ENCODE measurements at places on chromosomes 5 and 9. TPM values are rescaled to one million over a fixed set of nuclear protein-coding genes. Genes with fewer than 3 reads are reported as not detected.

Gene DROSHA
- total RNA-seq, result 28.8 TPM

DNA sequence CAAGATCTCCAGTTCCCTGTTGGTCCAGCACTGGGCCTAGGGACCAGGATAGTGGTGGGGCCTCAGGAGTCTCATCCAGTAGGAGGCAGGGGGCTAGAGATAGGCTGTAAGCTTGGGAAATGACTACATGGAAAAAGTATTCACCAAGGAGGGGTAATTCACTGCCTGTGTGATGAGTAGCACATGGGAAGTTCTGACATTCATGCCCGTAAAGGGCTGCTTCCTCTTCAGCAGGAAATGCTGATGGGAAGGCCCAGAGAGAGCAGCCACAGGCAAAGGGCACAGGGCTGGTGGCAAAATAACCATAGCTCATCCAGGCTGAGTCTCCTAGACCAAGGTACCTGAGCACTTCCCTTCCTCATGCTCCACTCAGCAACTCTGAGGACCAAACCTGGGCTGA, 23.1 kb upstream of the FRRS1L start:
- H3K27ac ChIP-seq, result no peak overlapping the region
- no peak for DNase-seq
- no peaks in the 10 kb centered on the region for H3K36me3 ChIP-seq
- no peak overlapping the region for H3K4me3 ChIP-seq
- no peaks in the 10 kb centered on the region for H3K4me1 ChIP-seq
- no peaks in the 10 kb centered on the region for H3K27me3 ChIP-seq

DNA sequence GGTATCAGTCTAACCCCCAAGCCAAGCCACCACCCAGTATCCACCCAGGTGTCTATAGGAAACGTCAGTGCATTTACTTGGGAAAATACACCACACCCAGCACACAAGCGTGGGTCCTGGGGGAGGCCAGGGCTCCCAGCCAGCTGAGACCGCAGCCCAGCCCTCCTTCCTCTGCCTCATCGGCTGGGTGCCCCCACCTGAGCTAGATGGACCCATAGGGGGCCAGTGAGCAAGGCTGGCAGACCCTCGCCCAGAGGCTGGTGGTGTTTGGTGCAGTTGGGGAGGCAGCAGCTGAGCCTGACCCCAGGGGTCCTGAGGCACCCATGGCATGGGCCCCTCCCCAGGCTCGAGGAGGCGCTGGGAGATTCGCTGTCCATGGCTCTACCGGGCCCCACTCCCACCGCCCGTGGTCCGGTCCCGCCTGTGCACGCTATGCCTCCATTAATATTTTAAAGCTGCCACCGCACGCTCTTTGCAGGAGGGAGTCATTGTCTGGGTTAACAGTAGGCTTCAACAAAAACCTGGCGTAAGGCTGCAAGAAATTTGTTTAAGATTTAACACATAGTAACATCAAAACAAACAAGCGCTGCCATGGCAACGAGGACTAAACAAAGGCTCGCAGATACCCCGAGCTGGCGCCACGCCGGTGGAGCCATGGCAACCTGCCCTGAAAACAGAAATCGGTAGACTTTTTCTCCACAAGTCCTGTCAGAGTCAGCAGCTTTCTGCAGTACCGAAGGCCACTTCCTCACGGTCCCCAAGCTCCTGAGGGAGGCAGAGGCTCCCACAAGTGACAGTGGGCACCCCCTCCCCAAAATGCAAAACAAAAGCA, 20.6 kb downstream of the TPPP start:
- H3K4me3 ChIP-seq, result peak overlapping the region; percentile 20
- H3K27ac ChIP-seq, result no peak overlapping the region
- no peaks in the 10 kb centered on the region for H3K27me3 ChIP-seq
- no peaks in the 10 kb centered on the region for H3K36me3 ChIP-seq
- peaks cover 38% of the 10 kb centered on the region for H3K4me1 ChIP-seq

GRCh38 chr5:71891856-71892255, 172.8 kb downstream of the CARTPT start:
- no peaks in the 10 kb centered on the region for H3K27me3 ChIP-seq
- H3K27ac ChIP-seq, result peak overlapping the region; percentile 26
- peaks cover 26% of the 10 kb centered on the region for H3K4me1 ChIP-seq
- no peaks in the 10 kb centered on the region for H3K36me3 ChIP-seq

DNA sequence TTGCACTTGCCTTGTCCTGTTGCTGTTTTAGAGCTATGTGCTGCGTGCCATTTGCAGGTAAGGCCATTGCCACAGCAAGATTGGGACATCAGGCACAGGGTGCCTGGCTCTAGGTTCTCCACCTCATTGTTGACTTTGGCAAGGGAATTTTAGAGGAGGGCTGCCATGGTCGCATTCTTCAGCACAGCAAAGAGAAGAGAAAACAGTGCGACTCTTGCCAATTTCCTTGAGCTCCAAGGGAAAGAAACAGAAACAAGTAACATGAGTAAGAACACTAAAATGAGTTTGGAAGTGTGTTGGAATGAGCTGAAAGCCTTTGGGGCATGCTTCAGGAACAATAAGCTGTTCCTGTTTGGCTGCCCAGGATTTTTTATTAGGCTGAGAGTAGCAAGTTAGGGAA, 188.1 kb upstream of the IL12B start:
- H3K4me3 ChIP-seq, result no peak overlapping the region
- peaks cover 48% of the 10 kb centered on the region for H3K4me1 ChIP-seq
- peak; percentile 48 for DNase-seq
- H3K27me3 ChIP-seq, result no peaks in the 10 kb centered on the region

DNA sequence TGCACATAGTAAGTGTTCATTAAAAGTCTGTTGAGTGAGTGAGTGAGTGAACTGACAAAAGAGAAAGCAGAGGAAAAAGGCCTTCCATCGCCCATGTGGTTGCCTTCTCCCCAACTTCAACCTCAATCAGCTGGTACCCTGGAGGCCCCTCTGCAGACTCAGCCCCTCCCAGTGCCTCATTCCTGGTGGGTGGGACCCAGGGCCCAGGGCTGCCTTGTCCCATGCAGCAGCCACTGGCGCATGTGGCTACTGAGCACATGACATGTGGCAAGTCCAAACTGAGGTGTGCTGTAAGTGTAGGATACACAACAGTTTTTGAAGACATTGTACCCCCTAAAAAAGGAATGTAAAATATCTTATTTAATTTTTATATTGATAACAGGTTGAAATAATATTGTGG, 29.6 kb downstream of the NDUFA8 start:
- peaks cover 26% of the 10 kb centered on the region for H3K4me1 ChIP-seq
- H3K27me3 ChIP-seq, result no peaks in the 10 kb centered on the region
- no peak overlapping the region for H3K27ac ChIP-seq
- DNase-seq, result no peak

GRCh38 chr5:54492178-54492577, 25.4 kb upstream of the SNX18 start:
- DNase-seq, result no peak
- no peaks in the 10 kb centered on the region for H3K27me3 ChIP-seq
- no peak overlapping the region for H3K4me3 ChIP-seq
- H3K4me1 ChIP-seq, result no peaks in the 10 kb centered on the region
- H3K36me3 ChIP-seq, result no peaks in the 10 kb centered on the region
- no peak overlapping the region for H3K27ac ChIP-seq

Gene ANKRD31
- 0.14 TPM for total RNA-seq

Gene NUTM2G
- not detected for total RNA-seq

Gene TMEM171
- not detected for total RNA-seq

Gene IL9
- not detected for total RNA-seq

Gene ZNF366
- total RNA-seq, result 2.2 TPM

Gene CARTPT
- total RNA-seq, result 39.4 TPM

- no peak overlapping the region for H3K4me3 ChIP-seq
- no peaks in the 10 kb centered on the region for H3K36me3 ChIP-seq
- no peaks in the 10 kb centered on the region for H3K4me1 ChIP-seq
- no peak for DNase-seq
- no peak overlapping the region for H3K27ac ChIP-seq
Measured at GRCh38 chr5:126096442-126097006, 326.7 kb upstream of the GRAMD2B start.

DNA sequence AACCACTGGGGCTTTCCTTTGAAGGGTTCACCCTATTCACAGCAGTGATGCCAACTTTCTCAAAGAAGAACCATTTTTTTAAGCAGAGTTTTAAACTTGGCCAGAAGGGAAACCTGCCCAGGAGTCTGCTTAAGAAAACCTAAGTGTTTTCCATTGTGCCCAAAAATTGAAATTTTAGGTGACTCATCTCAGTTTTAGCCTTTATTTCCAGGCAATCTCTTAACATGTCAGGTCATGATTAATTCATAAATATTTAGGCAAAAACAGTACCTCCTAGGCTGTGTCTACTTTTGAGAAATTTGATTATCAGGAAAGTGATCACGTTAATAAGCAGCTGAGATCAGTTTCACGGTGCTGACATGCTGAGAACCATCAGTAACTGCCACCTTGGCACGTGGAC, 61.9 kb downstream of the TLE1 start:
- peaks cover 33% of the 10 kb centered on the region for H3K4me1 ChIP-seq
- H3K27me3 ChIP-seq, result no peaks in the 10 kb centered on the region
- no peaks in the 10 kb centered on the region for H3K36me3 ChIP-seq
- H3K4me3 ChIP-seq, result no peak overlapping the region
- H3K27ac ChIP-seq, result no peak overlapping the region

Gene CATSPER3
- total RNA-seq, result not detected

- no peaks in the 10 kb centered on the region for H3K27me3 ChIP-seq
- H3K4me3 ChIP-seq, result no peak overlapping the region
- no peak for DNase-seq
Measured at GRCh38 chr5:115068239-115069086, 101.2 kb downstream of the TRIM36 start.

GRCh38 chr9:105194234-105194633, 50.2 kb upstream of the SLC44A1 start:
- no peak overlapping the region for H3K4me3 ChIP-seq
- H3K27ac ChIP-seq, result no peak overlapping the region
- H3K36me3 ChIP-seq, result no peaks in the 10 kb centered on the region
- no peaks in the 10 kb centered on the region for H3K27me3 ChIP-seq

Gene IFNA13
- total RNA-seq, result not detected

GRCh38 chr9:92381775-92382174, 22.6 kb downstream of the OGN start:
- DNase-seq, result no peak
- no peak overlapping the region for H3K4me3 ChIP-seq
- peaks cover 5% of the 10 kb centered on the region for H3K36me3 ChIP-seq
- no peaks in the 10 kb centered on the region for H3K27me3 ChIP-seq

Gene FAM200C
- total RNA-seq, result 6.0 TPM

DNA sequence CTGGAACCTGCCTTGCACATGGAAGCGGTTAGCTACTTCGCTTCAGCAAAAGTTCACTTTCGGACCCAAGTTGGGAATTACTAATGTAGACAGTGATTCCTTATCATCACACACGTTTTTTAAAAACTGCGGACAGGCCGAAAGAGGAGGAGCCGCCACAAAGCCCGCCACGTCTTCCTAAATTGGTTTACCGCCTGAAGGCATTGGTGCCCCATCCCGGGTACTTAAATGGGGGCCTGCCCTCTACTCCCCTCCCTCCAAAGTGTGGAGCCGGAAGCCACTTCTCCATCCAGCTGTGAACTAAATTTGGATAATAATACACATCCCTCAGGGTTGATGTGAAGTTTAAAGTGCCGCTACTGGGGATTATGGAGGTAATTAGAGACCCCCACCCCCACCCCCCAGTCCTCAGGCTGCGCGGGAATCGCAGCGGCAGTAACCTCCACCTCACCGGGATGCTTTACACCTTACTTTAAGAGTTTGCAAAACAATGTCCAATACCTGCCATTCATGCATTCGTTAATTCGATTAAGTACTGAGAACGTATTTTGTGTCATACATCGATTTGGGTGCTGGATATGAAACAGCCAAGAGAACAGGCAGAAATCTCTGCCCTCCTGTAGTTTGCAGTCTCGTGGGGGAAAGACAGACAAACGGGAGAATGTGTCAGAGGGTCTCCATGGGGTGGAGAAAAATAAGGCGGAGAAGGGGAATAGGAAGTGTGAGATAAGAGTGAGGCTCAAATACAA, 937 bp upstream of the MACROH2A1 start:
- DNase-seq, result no peak
- H3K4me3 ChIP-seq, result peak overlapping the region; percentile 79
- peak overlapping the region; percentile 75 for H3K27ac ChIP-seq
- H3K4me1 ChIP-seq, result peaks cover 24% of the 10 kb centered on the region

GRCh38 chr9:97525451-97525850, 24.0 kb downstream of the TMOD1 start:
- DNase-seq, result no peak
- no peaks in the 10 kb centered on the region for H3K27me3 ChIP-seq
- H3K4me3 ChIP-seq, result no peak overlapping the region
- H3K36me3 ChIP-seq, result peaks cover 25% of the 10 kb centered on the region
- no peak overlapping the region for H3K27ac ChIP-seq
- peaks cover 7% of the 10 kb centered on the region for H3K4me1 ChIP-seq

- peaks cover 29% of the 10 kb centered on the region for H3K4me1 ChIP-seq
- H3K36me3 ChIP-seq, result no peaks in the 10 kb centered on the region
- no peak for DNase-seq
- no peak overlapping the region for H3K27ac ChIP-seq
- H3K27me3 ChIP-seq, result no peaks in the 10 kb centered on the region
Measured at GRCh38 chr9:132044176-132044875, 35.3 kb downstream of the MED27 start.

DNA sequence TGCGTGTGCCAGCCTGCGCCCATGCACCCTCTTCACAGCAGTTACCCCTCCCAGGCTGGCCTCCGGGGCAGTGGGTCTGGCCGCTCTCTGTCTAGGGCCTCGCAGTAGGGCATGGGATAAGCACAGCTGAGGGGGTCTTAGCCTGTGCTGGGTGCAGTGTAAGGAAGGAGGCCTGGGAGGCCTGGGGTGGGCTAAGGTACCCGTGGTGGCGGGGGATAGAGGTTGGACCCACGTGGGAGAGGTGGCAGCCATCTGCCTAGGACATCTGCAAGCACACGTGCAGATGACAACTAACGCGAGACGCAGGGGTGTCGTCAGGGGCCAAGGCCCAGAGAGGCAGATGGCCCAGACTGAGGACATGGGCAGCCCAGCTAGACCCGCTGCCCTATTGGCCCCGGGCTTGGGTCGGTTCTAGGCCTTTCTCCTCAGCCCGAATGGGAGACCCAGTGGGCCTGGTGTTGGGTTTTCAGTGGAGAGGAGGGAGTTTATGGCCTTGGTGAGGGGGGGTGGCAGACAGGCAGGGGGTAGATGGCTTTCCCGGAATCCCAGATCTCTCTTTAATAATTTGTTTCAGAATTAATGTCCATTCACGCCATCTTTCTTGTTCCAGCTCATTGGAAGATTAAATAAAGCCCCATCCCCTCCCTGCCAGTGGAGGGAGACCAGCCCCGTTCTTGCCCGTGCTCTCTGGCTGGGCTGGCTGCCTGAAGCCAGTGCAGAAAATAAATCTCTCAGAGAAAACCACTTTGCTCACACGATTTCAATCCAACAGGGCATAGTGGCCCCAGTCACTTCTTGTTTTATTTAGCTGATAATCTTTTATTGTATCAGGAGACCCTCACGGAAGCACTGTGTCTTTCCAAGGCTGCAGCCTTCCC, 154.2 kb downstream of the GAPVD1 start:
- H3K4me1 ChIP-seq, result no peaks in the 10 kb centered on the region
- H3K36me3 ChIP-seq, result no peaks in the 10 kb centered on the region
- no peak overlapping the region for H3K27ac ChIP-seq
- no peak for DNase-seq
- no peak overlapping the region for H3K4me3 ChIP-seq
- H3K27me3 ChIP-seq, result no peaks in the 10 kb centered on the region

- H3K4me1 ChIP-seq, result no peaks in the 10 kb centered on the region
- H3K36me3 ChIP-seq, result no peaks in the 10 kb centered on the region
- H3K27me3 ChIP-seq, result no peaks in the 10 kb centered on the region
- no peak for DNase-seq
- H3K4me3 ChIP-seq, result no peak overlapping the region
- no peak overlapping the region for H3K27ac ChIP-seq
Measured at GRCh38 chr9:87520172-87520683, 22.6 kb downstream of the DAPK1 start.

All from thoracic aorta (tissue), 2 donors.